ENCODE measurements at places on chromosomes 6 and 20.

GRCh38 chr20:3934624-3935023, 45.4 kb downstream of the PANK2 start:
- H3K4me3 ChIP-seq, result no peak overlapping the region
- no peaks in the 10 kb centered on the region for H3K36me3 ChIP-seq
- H3K27me3 ChIP-seq, result no peaks in the 10 kb centered on the region
- no peak for DNase-seq

GRCh38 chr20:21398109-21399004, 1.0 kb upstream of the NKX2-4 start:
- no peak overlapping the region for H3K27ac ChIP-seq
- H3K4me1 ChIP-seq, result no peaks in the 10 kb centered on the region
- no peak for DNase-seq
- H3K27me3 ChIP-seq, result peaks cover 18% of the 10 kb centered on the region
- no peak overlapping the region for H3K4me3 ChIP-seq

- H3K4me3 ChIP-seq, result no peak overlapping the region
- no peak overlapping the region for H3K27ac ChIP-seq
- H3K36me3 ChIP-seq, result no peaks in the 10 kb centered on the region
- H3K27me3 ChIP-seq, result no peaks in the 10 kb centered on the region
- DNase-seq, result no peak
- H3K4me1 ChIP-seq, result no peaks in the 10 kb centered on the region
These were observed 359.8 kb downstream of the ZFAND3 start for GRCh38 chr6:38179300-38179699.

GRCh38 chr6:40551966-40552505, 35.1 kb downstream of the LRFN2 start:
- no peak overlapping the region for H3K4me3 ChIP-seq
- 0 out of 2 replicates have a peak, but pooled peaks cover 2% of the 10 kb centered on the region for H3K27me3 ChIP-seq
- no peaks in the 10 kb centered on the region for H3K36me3 ChIP-seq
- DNase-seq, result no peak
- H3K27ac ChIP-seq, result no peak overlapping the region

DNA sequence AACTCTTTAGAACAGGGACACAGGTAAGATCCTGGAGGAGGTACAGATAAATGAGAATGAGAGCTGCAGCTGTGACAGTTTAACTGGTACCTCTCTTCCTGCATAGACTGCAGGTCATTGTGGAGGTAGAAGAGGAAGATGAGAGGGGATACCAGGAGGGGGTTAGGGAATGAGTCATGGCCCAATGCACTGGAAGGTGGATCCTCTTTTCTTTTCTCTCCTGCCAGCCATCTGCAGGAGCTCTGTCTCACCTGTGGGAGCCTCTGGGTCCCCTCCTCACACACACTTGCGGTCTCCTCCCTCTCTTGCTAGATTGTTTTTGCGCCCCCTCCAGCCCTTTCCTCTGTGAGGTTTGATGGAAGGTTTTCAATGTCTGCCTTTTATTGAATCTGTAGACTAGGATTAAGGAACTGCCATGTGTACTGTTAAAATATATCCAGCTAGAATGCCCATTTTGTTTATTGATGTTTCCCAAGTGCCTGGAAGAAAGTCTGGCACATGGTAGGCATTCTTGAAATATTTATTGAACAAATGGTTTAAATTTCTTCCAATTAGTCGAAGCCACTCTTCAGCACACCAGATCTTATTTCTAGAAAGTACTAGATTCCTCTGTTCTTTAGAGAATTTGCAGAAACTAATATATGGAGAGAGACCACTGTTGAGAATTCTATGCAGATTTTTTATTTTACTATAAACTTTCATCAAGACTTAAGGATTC, 13.0 kb downstream of the C6orf163 start:
- DNase-seq, result no peak
- H3K4me3 ChIP-seq, result no peak overlapping the region
- H3K27me3 ChIP-seq, result no peaks in the 10 kb centered on the region
- H3K4me1 ChIP-seq, result no peaks in the 10 kb centered on the region
- H3K36me3 ChIP-seq, result no peaks in the 10 kb centered on the region

DNA sequence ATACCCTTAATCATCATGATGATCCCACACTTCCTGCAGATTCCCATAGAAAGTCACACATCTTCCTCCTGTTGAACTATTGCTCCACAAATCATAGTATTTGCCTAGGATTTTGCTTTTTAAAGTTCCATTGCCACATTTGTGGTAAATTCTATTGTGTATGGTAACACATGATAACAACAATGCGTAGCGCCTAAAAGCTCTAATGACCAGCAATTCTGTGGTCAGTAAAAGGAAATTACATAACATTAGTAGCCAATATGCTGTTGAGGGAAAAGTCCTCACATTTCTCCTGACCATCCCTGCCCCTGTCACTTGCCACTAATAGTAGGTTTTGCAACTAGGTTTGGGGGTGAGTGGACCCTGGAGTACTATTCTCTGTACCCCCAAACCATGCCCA, 31.8 kb upstream of the PDE7B start:
- H3K27ac ChIP-seq, result no peak overlapping the region
- no peak for DNase-seq
- H3K4me1 ChIP-seq, result no peaks in the 10 kb centered on the region
- H3K4me3 ChIP-seq, result no peak overlapping the region

GRCh38 chr20:49505518-49505917, 23.1 kb upstream of the KCNB1 start:
- no peak for DNase-seq
- H3K27me3 ChIP-seq, result no peaks in the 10 kb centered on the region
- no peak overlapping the region for H3K4me3 ChIP-seq
- peaks cover 3% of the 10 kb centered on the region for H3K4me1 ChIP-seq
- no peak overlapping the region for H3K27ac ChIP-seq

- H3K4me3 ChIP-seq, result no peak overlapping the region
- no peaks in the 10 kb centered on the region for H3K27me3 ChIP-seq
- H3K36me3 ChIP-seq, result no peaks in the 10 kb centered on the region
- H3K4me1 ChIP-seq, result no peaks in the 10 kb centered on the region
- no peak overlapping the region for H3K27ac ChIP-seq
These were observed 47.4 kb upstream of the IRF4 start for GRCh38 chr6:343960-344815.

DNA sequence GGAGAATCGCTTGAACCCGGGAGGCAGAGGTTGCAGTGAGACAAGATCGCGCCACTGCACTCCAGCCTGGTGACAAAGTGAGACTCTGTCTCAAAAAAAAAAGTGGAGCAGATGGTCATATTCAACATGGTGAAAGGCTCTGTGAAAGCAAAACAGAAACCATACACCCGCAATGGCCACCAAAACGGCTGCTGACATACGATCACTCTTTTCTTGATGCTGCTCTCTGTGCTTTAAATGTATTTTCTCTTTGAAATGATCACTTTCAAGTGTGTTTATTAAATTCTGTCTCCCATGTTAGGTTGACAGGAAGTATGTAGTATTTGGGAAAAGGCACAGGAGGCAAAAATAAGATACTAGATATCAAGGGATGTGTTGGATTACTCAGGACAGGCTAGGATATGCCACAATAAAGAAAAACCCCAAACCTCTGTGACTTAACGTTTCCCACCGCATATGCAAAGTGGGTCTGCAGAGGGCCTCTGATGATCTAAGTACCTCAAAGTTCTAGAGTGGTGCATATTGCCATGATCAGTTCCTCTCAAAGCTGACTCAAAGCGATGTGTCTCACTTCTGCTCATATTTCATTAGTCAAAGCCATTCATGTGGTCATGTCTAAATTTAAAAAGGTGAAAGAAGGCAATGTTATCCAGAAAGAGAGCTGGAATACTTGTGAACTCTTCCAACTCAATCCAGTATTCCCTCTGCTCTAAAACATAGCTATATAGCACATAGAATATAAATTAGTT, 155.1 kb upstream of the SOX4 start:
- no peak overlapping the region for H3K4me3 ChIP-seq
- H3K27ac ChIP-seq, result no peak overlapping the region
- H3K4me1 ChIP-seq, result no peaks in the 10 kb centered on the region

DNA sequence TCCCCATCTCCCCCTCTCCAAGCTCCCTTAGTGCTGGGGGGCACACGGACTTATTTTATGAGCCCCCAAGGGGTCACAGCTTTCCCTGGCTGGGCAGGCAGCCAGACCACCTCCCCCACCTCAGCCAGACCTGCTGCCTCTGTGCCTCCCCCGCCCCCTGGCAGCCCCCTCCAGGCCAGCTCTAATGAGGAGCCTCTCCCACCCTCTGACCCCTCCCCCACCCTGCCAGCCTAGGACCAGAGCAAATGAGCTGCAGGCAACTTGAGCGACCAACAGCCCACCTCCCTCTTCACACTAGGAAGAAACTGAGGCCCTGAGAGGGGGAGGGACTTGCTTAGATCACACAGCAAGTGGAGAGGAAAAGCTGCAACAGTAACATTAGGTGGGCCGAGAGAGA, 1.9 kb downstream of the GDF5 start:
- no peak for DNase-seq
- H3K27me3 ChIP-seq, result no peaks in the 10 kb centered on the region
- H3K36me3 ChIP-seq, result no peaks in the 10 kb centered on the region
- H3K27ac ChIP-seq, result no peak overlapping the region

- no peak overlapping the region for H3K27ac ChIP-seq
- no peaks in the 10 kb centered on the region for H3K27me3 ChIP-seq
- no peaks in the 10 kb centered on the region for H3K36me3 ChIP-seq
These were observed 59.9 kb downstream of the JAG1 start for GRCh38 chr20:10613911-10614310.

DNA sequence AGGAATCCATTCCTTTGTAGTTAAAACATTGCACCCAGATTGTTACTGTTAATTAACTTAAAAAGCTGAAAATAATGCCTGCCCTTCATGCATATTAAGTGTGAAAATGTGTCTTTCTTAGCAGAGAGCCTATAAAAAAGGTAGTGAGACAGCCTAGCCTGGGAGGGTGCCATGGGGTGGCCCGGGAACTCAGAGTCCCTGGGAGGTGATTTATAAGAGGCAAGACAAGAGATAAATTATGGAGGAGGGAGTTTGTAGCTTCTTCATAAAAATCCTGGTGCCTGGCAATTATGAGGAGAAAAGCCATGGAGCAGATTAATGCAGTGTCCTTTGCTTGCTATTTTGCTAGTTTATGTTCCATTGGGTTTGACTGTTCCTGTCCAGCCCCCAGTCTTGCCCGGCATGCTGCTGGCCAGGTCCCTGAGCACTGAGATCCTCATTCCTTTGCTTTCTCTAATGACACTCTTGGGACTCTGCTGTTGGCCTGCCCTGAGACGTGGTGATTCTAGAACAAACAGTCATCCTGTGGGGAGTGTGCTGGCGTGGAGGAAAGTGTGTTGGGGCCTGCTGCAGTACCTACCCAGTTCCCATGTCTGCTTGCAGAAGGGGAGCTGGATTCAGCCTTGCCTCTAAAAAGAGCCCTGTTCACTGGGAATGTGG, 4.2 kb downstream of the MLN start:
- H3K27ac ChIP-seq, result no peak overlapping the region
- no peaks in the 10 kb centered on the region for H3K27me3 ChIP-seq
- DNase-seq, result no peak

- no peaks in the 10 kb centered on the region for H3K36me3 ChIP-seq
- H3K4me1 ChIP-seq, result no peaks in the 10 kb centered on the region
- no peak overlapping the region for H3K27ac ChIP-seq
- H3K27me3 ChIP-seq, result no peaks in the 10 kb centered on the region
- H3K4me3 ChIP-seq, result no peak overlapping the region
These were observed 270.2 kb upstream of the PRDM1 start for GRCh38 chr6:105815661-105816555.

- H3K27ac ChIP-seq, result no peak overlapping the region
- no peaks in the 10 kb centered on the region for H3K27me3 ChIP-seq
- DNase-seq, result no peak
- no peaks in the 10 kb centered on the region for H3K4me1 ChIP-seq
These were observed 60.5 kb upstream of the EXOC2 start for GRCh38 chr6:753486-753885.

- no peak overlapping the region for H3K27ac ChIP-seq
- no peaks in the 10 kb centered on the region for H3K4me1 ChIP-seq
- H3K27me3 ChIP-seq, result peaks cover 7% of the 10 kb centered on the region
- H3K4me3 ChIP-seq, result no peak overlapping the region
These were observed 158.2 kb upstream of the CHD6 start for GRCh38 chr20:41776421-41776820.

DNA sequence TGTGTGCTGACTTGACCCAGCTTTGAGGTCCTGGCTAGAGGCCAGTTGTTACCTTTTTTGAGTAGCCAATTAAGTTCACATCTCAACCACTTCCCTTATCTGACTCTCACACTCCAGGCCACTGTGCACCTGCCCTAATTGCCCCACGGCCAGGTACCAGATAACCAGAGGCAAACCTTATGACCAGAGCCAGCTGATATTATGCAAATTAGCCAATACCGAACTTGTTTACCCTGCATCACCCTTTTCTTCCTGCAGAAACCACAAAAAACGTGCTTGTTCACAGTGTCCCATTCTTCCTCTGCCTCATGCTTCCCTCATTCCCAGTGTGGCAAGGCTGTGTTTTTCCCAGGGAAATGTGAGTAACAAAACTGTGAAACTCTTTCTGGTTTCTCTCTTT, 89.3 kb downstream of the HTR1B start:
- no peak overlapping the region for H3K4me3 ChIP-seq
- no peaks in the 10 kb centered on the region for H3K36me3 ChIP-seq
- no peak overlapping the region for H3K27ac ChIP-seq
- H3K27me3 ChIP-seq, result no peaks in the 10 kb centered on the region

DNA sequence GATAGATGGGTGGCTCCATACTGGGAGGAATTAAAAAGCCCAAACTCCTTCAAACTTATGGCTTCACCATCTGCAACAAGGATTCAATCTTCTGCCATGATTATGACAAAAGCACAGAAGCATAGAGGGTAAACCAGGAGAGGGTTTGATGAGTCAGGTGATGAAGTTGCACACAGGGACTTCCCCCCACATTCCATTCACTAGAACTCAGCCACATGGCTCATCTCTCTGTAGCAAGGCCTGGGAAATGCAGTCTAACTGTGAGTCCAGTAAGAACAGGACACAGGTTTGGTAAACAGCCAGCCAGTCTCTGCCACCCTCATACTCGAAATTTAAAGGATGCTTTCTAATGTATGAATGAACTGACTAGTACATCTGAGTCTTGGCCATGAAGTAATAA, 142.9 kb downstream of the HIVEP2 start:
- H3K36me3 ChIP-seq, result no peaks in the 10 kb centered on the region
- peak; percentile 90 for DNase-seq
- H3K27ac ChIP-seq, result no peak overlapping the region
- no peaks in the 10 kb centered on the region for H3K27me3 ChIP-seq

Measured in Panc1 (cell line).